ENCODE measurements at places on chromosomes 7 and 10. TPM values are rescaled to one million over a fixed set of nuclear protein-coding genes. Genes with fewer than 3 reads are reported as not detected.

The CDCA7L gene
- total RNA-seq: 46.3 TPM

The GPR26 gene
- total RNA-seq: under 0.01 TPM

The MSMB gene
- not detected for total RNA-seq

The SLC26A3 gene
- not detected for total RNA-seq

The WEE2 gene
- not detected for total RNA-seq

The PTTG1IP2 gene
- total RNA-seq: not detected

The OR2F1 gene
- total RNA-seq: not detected

The COBL gene
- total RNA-seq: 0.27 TPM

The FAM131B gene
- total RNA-seq: 0.81 TPM

The FGL2 gene
- 2.7 TPM for total RNA-seq

DNA sequence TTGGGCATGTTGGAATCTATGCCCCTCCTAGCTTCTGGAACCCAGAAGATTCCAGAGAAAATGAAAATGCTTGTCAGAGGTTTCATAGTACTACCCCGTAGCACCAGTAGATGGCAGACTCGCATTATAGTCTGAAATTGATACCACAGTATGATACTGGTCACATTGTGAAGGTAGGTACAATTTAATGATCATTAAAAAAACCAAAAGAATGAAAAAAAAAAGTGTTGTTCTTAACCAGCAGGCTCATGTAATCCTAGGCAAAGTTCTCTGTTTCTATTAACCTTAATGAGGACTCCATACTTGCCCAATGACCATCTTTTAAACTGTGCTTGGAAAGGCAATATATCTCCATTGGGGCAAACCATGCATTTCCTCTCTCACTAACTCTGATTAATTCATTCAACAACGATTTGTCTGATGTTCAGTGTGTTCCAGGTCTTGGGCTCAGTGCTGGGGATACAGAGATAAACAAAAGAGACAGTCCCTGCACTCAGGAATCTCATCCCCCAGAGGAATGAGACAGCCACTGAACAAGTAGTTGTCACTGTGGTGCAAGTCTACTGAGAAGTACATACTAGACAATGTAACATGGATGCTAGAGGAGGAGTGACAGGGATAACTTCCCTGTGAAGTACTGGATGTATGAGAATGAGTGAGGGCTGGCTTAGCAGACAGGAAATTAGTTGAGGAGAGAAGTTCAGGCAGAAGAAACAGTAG, 223.5 kb upstream of the PHYHIPL start:
- no peak for DNase-seq

DNA sequence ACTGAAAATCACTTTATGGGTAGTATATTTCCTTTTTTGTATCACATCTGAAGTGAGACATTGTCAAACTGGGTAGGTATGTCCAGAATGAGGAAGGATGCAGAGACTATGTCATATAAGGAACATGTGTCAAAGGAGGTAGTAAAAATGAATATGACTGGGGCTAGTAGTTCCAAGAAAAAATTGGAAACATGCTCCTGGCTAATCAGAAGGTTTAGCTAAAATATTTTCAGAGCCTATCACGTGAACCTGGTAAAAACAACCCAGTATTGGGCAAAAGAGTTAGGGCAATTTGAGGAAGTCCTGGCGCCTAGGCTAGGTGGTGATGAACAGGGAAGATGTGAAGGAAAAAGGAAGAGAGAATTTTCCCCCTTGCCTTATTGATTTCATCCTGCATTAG, 26.4 kb downstream of the ENTPD1 start:
- no peak for DNase-seq

DNA sequence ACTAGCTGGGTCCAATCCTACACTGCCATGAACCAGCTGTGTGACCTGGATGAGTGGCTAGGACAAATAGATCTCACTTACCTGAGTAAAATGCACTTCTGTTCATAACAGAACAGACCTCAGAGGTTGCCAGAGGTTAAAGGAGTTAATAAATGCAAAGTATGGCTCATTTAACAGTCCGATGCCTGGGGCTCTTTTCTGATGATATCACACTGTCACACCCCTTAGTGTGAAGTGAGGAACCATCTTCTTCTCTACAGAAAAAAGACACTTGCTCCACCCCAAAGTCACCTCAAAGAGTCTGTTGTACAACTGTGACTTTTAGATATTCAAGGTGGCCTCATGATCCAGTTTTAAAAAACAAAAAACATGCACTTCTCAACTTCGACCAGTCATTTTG, 21.5 kb upstream of the TARP start:
- DNase-seq: no peak

DNA sequence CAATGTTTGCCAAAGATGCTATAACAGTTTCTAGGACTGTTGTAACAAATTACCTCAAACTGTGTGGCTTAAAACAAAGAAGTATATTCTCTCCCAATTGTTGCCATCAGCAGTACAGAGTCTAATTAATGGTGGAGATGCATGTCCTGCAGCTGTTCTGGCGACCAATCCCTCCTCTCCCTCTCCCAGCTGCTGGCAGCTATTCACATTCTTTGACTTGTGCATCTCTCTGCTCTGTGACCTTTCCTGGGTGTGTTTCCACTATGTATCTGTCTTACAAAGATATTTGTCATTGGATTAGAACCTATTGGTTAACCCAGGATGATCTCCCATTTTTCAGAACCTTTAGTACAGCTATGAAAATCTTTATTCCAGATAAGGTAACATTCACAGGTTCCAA, 561.7 kb upstream of the POM121L12 start:
- no peak for DNase-seq

- no peak for DNase-seq
Observed at GRCh38 chr7:107998150-107998549, 4.8 kb downstream of the LAMB1 start.

DNA sequence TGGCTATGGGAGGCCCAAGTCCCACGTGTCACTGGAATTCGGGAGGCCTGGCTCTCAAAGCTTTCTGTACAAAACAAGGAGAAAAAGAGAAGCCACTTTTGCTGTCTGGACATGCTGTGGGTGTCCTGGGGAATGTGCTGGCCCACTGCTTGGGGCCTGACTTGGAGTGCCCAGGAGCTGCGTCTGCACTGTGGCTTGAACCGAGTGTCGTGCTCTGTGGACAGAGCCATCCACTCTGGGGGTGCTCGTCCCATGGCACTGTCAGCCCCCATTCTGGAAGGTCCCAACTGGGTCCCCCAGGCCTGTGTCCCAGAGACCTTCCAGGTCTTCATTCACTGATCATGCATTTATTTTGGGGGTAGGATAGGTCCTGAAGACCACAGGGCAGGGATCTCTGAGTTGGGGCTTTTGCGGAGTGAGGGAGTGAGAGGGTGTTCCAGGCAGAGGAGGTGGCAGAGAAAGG, 138.0 kb downstream of the LHPP start:
- no peak for DNase-seq

- DNase-seq: no peak
Observed at GRCh38 chr10:126570621-126571602, 99.6 kb downstream of the C10orf90 start.

DNA sequence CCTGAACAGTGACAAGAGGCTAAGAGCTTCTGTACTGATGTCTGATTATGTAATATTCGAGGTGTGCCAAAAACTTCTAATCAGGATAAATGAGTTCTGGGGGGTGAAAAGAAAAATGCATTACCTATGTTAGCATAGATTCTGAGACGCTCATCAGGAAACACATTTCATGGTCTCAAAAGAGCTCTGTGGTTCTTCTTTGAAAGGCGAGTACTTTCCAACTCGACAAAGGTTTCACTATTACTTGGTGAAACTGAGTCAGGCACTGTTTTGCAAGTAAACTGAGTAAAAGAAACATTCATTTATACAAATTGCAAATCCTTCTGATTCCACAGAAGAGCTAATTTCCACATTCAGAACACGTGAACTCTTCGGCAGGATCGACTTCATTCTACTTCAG, 523.2 kb downstream of the GATA3 start:
- no peak for DNase-seq

GRCh38 chr10:23530079-23530478, 91.2 kb downstream of the OTUD1 start:
- DNase-seq: no peak

- DNase-seq: no peak
Observed at GRCh38 chr7:145957160-145957890, 159.3 kb upstream of the CNTNAP2 start.

- DNase-seq: no peak
Observed at GRCh38 chr7:68783684-68784083, 814.6 kb upstream of the AUTS2 start.

DNA sequence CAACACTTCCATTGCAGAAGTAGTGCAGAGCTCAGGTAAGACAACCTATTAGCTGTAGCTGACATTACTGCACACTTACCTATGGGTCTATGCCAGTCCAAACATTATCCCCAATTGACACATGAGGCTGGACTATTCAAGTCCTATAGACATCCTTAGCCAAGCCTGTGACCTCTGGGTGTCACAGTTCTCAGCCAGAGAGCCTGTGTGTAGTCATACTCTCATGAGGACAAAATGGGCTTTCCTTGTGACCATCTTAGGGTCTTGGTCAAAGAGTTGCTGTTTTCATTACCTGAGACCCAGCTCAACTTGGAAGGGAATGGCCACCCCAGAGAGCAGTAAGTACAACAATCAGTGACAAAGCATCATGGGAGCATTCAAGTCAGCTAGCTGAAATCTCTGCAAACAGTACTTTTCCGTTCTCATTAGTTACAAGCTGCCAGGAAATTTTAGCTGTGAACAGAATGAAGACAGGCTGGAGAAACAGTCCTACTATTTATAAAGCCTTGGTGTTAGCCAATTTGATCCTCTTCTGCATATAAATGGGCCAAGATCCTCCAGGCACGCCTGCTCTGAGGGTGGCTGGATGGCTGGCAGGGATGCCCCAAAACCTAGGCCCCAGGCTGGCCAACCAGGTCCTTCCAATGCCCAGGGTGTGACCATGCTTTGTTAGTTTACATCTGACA, 44.3 kb downstream of the NUDCD3 start:
- DNase-seq: no peak

- DNase-seq: no peak
Observed at GRCh38 chr10:7184660-7185366, 226.0 kb downstream of the SFMBT2 start.

DNA sequence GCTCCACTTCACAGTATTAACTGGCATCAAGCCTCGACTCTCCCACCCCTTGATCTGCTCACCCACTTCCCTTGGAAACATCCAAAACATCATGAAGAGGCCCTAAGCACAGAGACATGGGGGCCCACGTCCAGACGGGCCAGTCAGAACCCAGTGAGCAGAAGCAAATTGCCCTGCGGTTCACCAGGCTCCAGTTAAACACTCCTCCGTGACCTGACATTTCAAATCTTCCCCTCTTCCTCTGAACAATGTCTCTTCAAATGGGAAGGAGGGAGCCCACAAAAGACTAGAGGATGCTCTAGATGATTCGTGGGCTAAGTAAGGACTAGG, 44.8 kb downstream of the CLEC2L start:
- DNase-seq: no peak

GRCh38 chr10:71598621-71599055, 120.9 kb downstream of the C10orf105 start:
- no peak for DNase-seq

GRCh38 chr7:121313220-121313792, 15.5 kb upstream of the WNT16 start:
- no peak for DNase-seq

- DNase-seq: no peak
Observed at GRCh38 chr10:71231206-71231605, 18.8 kb downstream of the UNC5B start.

GRCh38 chr10:99427566-99428190, 2.7 kb downstream of the GOT1 start:
- DNase-seq: no peak

DNA sequence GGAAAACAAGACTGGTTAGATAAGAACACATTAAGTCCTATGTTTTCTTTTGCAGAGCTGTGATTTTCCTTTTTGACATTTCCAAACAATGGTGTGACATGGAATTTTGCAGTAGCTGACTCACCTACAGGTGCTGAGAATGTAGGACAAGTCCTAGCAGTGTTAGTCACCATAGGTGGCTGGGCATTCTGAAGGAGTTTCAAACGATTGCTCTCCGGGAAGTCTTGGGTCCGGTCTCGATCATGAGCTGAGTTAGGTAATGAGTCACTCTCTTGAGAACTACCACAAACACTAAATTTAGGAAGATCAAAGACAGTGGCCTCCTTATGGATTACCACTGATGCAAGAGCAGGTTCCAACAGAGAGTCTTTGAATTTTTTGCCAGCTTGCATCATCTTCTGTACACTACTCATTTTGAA, 3.6 kb downstream of the FIGNL1 start:
- no peak for DNase-seq

DNA sequence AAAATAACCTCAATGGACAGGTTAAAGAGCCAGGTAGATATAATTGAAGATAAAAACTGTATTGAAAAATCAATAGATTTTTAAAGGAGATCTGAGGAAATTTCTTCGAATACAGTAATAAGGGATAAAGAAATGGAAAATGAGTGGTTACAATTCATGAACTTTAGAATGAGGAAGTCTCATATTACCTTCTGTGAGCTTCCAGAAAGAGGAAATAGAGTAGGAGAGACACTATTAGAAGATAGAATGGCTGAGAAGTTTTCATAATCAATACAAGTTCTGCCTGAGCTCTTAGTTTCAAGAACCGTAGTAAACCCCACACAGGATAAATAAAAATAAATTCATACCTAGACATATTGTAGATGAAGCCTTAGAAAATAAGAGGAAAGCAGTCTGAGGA, 11.5 kb downstream of the SDK1 start:
- no peak for DNase-seq

DNA sequence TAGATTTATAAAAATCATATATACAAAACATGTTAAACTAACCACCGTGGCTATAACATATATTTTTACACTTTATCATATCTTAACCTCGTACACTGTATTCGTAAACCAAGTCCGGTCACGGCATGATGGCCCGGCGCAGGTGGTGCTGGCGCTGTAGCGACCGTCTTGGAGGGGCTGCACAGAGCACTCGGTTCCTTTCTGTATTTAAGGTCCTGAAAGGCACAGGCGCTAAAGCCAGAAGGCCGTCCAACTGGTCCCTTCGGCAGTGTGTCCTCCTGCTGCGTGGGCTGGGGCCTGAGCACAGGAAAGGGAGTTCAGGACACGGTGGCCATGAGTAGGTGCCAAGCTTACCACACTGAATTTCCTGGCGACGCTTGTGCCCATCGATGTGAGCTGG, 33.8 kb downstream of the AMZ1 start:
- DNase-seq: no peak

DNA sequence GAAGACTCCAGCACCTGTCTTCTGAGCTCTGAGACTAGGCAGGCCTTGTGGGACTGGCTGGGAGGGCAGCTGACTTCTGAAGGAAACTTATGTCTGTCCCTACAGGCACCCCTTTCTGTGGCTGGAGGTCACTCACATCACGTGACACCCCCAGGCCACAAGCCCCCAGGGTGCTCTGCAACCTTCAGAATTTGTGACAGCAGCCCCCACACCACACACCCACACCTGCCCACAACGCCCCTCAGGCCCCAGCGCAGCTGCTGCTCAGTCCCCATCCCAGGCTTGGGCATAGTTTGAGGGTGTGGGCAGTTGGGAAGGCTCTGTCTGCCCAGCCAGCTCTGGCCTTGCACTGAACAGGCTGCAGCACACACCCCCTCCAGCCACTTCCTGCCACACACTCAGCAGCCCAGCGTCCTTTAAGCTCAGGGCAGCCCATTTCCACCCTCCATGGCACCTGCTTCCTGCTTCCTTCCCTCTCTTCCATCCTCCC, 80.0 kb upstream of the UNC5B start:
- DNase-seq: no peak
